ENCODE measurements at places on chromosomes 7 and 10. TPM values are rescaled to one million over a fixed set of nuclear protein-coding genes. Genes with fewer than 3 reads are reported as not detected.

Gene GLI3
- 9.0 TPM for total RNA-seq

- DNase-seq: no peak
- no peak overlapping the region for H3K27ac ChIP-seq
- no peaks in the 10 kb centered on the region for H3K36me3 ChIP-seq
- no peak overlapping the region for H3K4me3 ChIP-seq
Observed at GRCh38 chr10:97842656-97843280, 6.9 kb upstream of the GOLGA7B start.

Gene STK31
- total RNA-seq: 1.6 TPM

Gene ZP3
- not detected for total RNA-seq

DNA sequence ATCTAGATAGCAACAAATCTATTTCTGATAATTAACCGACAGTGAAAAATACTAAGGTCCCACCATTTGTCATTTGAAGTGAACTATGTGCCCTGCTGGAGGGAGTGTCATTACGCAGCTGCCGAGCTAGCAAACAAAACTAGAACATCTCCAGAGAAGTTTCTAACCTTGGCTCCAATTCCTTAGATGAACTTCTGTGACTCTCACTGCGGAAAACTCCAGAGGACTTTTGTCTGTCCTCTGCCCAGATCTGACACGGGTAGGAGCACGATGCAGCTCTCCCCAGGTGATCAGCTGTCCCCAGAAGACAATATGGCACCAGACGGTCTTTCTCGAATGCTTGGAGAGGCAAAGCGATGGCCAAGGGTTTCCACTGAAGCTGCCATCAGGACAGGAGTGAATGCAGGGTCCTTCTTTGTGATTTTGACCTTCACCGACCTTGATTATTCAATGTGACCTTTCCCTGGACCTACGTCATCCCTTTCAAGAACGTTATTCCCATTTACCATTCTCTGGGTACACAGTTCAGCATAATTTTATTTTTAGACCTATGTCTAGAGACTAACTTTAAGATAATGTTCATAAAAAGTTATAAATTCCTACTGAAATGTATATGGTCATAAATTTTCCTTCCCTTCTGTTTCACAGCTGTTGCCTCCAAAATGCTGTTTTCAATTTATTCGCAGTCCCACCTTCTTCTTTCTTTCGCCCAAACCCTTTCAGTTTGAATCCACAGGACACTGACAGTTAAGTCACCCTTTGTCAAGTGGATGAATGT, 116.7 kb upstream of the C7orf33 start:
- no peak for DNase-seq
- H3K27ac ChIP-seq: no peak overlapping the region
- peaks cover 7% of the 10 kb centered on the region for H3K4me1 ChIP-seq
- no peak overlapping the region for H3K4me3 ChIP-seq
- H3K36me3 ChIP-seq: no peaks in the 10 kb centered on the region

GRCh38 chr7:140275069-140275965, 98.5 kb upstream of the KDM7A start:
- H3K4me3 ChIP-seq: no peak overlapping the region
- no peak overlapping the region for H3K27ac ChIP-seq
- DNase-seq: no peak
- peaks cover 9% of the 10 kb centered on the region for H3K27me3 ChIP-seq
- no peaks in the 10 kb centered on the region for H3K4me1 ChIP-seq

- H3K27ac ChIP-seq: no peak overlapping the region
- no peaks in the 10 kb centered on the region for H3K27me3 ChIP-seq
- H3K4me3 ChIP-seq: no peak overlapping the region
- peaks cover 2% of the 10 kb centered on the region for H3K4me1 ChIP-seq
- H3K36me3 ChIP-seq: no peaks in the 10 kb centered on the region
Observed at GRCh38 chr7:24494832-24495231, 78.4 kb upstream of the PALS2 start.

Gene COL13A1
- 0.43 TPM for total RNA-seq

Measured in progenitor cell of endocrine pancreas (in vitro differentiated cells).